ENCODE measurements at places on chromosomes 1 and 21. TPM values are rescaled to one million over a fixed set of nuclear protein-coding genes. Genes with fewer than 3 reads are reported as not detected.

PER3 gene
- 6.0 TPM for total RNA-seq

DAB1 gene
- total RNA-seq: 0.12 TPM

PLA2G2D gene
- not detected for total RNA-seq

DIO1 gene
- total RNA-seq: not detected

S100A2 gene
- 15.4 TPM for total RNA-seq

SIK1 gene
- 60.7 TPM for total RNA-seq

LCE1F gene
- not detected for total RNA-seq

C1orf105 gene
- not detected for total RNA-seq

PSMD4 gene
- 113 TPM for total RNA-seq

LHX8 gene
- not detected for total RNA-seq

AMY2A gene
- not detected for total RNA-seq

CD1E gene
- total RNA-seq: not detected

DCAF6 gene
- 48.0 TPM for total RNA-seq

FCGR1A gene
- total RNA-seq: not detected

HMGCS2 gene
- total RNA-seq: not detected

SESN2 gene
- total RNA-seq: 11.6 TPM

ANGPTL3 gene
- not detected for total RNA-seq

S1PR1 gene
- total RNA-seq: 0.17 TPM

TP73 gene
- total RNA-seq: 0.58 TPM

OLFML2B gene
- 120 TPM for total RNA-seq

RCSD1 gene
- 1.4 TPM for total RNA-seq

STUM gene
- total RNA-seq: not detected

FCAMR gene
- not detected for total RNA-seq

OR14K1 gene
- not detected for total RNA-seq

AP4B1 gene
- total RNA-seq: 16.8 TPM

KCNT2 gene
- 13.4 TPM for total RNA-seq

DPT gene
- 30.2 TPM for total RNA-seq

C1orf185 gene
- not detected for total RNA-seq

RPE65 gene
- total RNA-seq: not detected

MAD2L2 gene
- 33.6 TPM for total RNA-seq

TMEM82 gene
- not detected for total RNA-seq

KIF26B gene
- 47.0 TPM for total RNA-seq

BATF3 gene
- 3.7 TPM for total RNA-seq

REN gene
- not detected for total RNA-seq

PIP5K1A gene
- total RNA-seq: 72.8 TPM

HPCA gene
- not detected for total RNA-seq

KRTAP7-1 gene
- not detected for total RNA-seq

ACTL8 gene
- total RNA-seq: not detected

HFM1 gene
- 0.46 TPM for total RNA-seq

MYBPHL gene
- not detected for total RNA-seq

FCRL4 gene
- not detected for total RNA-seq
